NK-92 treated with Interleukin-12 subunit alpha and Interleukin-12 subunit beta, amount 100 ng/mL, for 24 hours (cell line): ENCODE measurements at places on chromosomes 5 and 9.

- DNase-seq: no peak
These were observed at the start of gene ADCY2 for GRCh38 chr5:7395947-7396712. Gene ADCY2 (plus strand): TSS chr5:7396138. CDS start chr5:7396297, 159 bp downstream.

GRCh38 chr9:133837627-133838597 lies 99.8 kb upstream of the SARDH start:
- DNase-seq: no peak

GRCh38 chr9:18745710-18746109 lies 271.8 kb downstream of the ADAMTSL1 start:
- no peak for DNase-seq

- DNase-seq: no peak
These were observed 135.6 kb downstream of the GOLPH3 start for GRCh38 chr5:32038523-32038922.

- no peak for DNase-seq
These were observed 13.8 kb downstream of the PTGES2 start for GRCh38 chr9:128113526-128114325.

DNA sequence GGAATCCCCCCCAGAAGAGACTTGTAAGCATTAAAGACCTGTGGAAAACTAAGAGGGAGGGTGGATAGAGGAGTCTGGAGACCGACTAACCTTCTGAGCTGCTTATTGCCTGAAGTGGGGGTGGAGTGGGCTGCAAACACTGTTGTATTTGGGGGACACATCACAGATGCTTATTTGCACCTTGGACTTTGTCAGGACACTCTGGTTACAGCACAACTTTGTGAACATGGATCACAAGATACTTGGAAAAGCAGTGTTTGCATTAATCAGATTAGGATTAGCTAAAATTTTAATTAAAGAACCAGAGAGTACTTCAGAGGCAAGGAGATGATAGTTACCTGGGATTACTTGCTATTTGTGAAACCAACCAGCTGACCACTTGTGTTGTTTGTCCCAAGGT lies 30.9 kb downstream of the TMC1 start:
- no peak for DNase-seq
